ENCODE measurements at places on chromosomes 5 and 9.

DNA sequence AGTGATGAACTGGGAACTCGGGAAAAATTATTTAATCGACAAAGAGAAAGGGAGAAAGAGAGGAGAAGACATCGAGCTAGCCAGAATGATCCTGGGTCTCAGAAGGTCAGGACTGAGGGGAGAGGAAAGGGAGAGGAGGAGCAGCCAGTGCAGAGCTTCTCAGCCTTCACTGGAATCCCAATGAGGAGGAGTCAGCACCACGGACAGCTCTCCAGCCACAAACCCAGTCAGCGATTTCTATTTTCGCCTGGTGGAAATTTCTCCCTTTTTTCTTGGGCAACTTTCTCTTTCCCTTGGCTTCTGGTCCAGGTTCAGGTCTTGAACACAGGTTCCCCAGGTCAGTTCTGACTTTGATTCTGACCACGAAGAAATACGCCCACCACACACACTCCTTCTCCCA, 1.6 kb upstream of the BRINP1 start:
- peak; percentile 45 for DNase-seq

GRCh38 chr5:161547738-161548486, 1.4 kb upstream of the GABRB2 start:
- peak; percentile 36 for DNase-seq

GRCh38 chr9:128992995-128993394, 35.1 kb downstream of the SH3GLB2 start:
- no peak for DNase-seq

GRCh38 chr9:128555180-128555721, 2.9 kb downstream of the SPTAN1 start:
- no peak for DNase-seq

DNA sequence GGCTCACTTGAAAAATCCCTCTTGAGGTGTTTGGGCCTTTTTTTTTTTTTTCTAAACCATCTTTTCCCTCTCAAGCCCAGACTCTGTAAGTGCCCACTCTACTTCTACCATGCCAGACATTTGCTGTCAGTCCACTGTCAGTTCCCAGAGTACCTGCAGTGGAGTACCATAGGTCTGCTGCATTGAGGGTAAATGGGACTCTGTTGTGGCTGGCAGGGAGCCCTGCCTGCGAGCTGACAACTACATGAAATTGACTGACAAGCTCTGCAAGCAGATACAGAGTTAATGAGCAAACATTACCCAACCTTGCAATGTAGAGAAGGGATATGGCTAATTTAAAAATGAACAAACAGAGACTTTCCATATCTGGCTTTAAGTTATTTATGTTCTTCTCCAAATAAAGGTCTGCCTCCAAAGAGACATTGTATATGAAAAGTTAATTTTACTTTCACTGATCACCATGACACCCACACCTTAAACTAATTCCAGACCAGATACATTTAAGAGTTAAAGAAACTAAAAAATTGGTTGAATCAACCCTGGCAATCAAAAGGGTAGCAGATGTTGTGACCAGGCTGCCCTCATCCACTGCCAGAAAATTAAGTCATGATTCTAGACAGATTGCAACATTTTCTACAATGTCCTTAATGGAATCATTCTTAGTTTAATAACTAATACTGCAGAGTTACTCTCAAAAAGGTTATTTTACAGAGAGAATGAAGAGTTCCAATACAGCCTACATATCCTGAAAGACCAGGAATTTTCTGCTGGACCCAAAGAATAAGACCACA, 100.4 kb upstream of the PAM start:
- no peak for DNase-seq

- DNase-seq = no peak
Observed at GRCh38 chr9:122100756-122101155, 7.6 kb upstream of the TTLL11 start.

- DNase-seq = no peak
Observed at GRCh38 chr9:130519927-130520326, 59.5 kb upstream of the FUBP3 start.

DNA sequence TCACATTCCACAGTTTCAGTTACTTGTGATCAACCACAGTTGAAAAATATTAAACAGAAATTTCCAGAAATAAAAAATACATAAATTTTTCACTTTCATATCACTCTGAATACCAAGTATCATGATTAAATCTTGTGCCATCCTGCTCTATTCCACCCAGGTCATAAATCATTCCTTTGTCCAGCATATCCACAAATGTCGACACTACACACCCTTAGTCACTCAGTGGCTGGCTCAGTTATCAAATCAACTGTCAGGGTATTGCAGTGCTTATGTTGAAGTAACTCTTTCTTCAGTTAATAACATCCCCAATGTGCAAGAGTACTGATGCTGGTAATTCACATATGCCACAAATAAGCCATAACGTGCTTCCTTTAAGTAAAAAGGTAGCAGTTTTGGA, 115.7 kb downstream of the FBXL17 start:
- DNase-seq = no peak

- DNase-seq = no peak
Observed at GRCh38 chr5:172700365-172701290, 59.6 kb downstream of the NEURL1B start.

GRCh38 chr5:64746446-64746845, 22.0 kb downstream of the SREK1IP1 start:
- DNase-seq = no peak

- DNase-seq = no peak
Observed at GRCh38 chr9:74447451-74448193, 49.5 kb upstream of the RORB start.

DNA sequence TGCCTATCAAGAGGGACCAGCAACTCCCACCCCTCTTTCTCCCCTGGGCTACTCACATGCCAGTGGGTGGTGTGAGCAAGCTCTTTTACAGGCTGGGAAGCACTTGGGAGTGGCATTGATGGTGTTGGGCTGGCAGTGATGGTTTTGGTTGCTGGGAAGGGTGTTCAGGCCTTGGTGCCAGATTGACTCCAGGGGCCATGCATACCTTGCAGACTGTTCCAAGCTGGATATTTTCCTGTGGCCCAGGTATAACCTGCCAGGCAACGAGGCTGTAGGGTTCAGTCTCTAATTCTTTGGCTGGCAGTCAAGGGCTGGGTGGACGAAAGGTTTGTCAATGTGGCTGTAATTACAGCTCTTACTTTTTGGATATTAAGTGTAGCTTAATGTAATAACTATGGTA, 177.3 kb downstream of the MACROH2A1 start:
- no peak for DNase-seq

DNA sequence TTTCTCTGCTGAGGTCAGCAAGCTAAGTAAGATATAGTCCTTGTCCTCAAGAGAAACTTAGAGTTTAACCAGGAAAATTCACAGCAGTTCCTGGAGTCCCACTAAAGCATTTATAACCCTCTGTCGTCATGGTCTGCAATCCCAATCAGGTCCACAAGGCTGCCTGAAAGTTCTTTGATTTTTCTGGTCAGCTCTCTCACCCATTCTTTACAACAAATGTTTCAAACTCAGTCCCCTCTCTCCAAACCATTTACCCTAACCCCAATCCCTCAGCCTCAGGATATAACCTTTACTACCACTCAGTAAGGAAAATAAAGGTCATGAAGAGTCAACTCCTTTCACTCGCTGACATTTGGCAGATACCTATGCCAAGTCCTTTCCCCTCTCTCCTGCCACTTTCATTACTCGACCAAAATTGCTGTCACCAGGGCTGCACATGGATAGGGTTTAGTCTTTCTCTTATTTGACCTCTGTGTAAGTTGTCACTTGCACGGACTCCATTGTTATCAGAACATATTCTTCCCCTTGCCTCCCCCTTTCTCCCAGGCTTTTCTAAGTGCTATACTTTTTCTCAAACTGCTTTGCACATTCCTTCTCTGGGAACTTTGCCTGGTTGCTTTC, 936.6 kb downstream of the NR2F1-AS1 start:
- no peak for DNase-seq

GRCh38 chr9:96178153-96178552, 123.8 kb downstream of the HSD17B3 start:
- no peak for DNase-seq

GRCh38 chr9:125400725-125401716, 139.4 kb downstream of the GAPVD1 start:
- no peak for DNase-seq

- DNase-seq = no peak
Observed at GRCh38 chr9:92254381-92255337, 38.8 kb downstream of the IARS1 start.

- DNase-seq = no peak
Observed at GRCh38 chr5:136525597-136525996, 160.3 kb upstream of the TRPC7 start.

DNA sequence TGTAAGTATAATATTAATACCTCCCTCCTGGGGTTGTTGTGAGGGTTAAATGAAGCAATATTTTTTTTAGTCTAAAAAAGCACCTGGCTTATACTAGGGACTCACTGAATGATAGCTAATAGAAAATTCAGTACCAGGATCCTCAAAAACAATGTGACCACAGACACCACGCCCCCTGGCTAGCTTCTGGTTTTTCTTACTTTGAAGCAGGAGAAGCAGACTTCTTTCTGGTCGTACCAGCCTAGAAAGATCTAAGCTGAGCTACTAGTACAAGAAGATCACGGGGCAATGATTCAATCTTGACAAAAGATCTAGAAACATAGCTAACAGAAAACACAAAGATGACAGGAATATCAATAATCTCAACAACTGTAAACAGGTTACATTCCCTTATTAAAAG, 218.5 kb upstream of the SLC30A5 start:
- DNase-seq = no peak

- DNase-seq = no peak
Observed at GRCh38 chr5:136191304-136192014, 1.5 kb downstream of the SMIM32 start.

DNA sequence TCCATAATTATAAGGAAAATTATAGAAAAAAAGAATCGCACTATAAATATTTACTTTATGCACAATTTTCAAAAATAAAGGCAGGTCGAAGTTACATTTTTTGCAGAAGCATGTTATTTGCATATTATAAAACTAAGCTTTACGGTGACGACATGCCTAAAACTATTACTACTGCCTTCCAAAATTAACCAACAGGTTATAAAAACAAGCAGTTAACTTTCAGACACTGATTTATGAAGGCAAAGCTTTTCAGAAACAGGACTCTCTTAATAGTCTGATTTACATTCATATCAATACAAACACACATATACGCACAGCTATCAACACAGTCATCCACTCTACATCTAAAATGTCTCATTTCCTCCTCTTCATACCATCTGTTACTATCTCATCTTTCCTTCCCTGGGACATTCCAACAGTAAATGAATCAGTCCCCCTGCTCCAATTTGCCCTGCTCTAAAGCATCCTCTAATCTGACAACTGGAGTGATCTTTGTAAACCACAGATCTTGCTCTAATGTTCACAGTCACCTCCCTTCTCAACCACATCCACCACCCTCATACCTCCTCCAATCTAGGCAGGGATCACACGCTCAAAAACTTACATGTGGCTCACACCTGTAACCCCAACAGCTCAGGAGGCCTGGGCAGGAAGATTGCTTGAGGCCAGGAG, 21.6 kb downstream of the FBXW11 start:
- DNase-seq = no peak

- no peak for DNase-seq
Observed at GRCh38 chr5:173451651-173452050, 123.4 kb upstream of the STC2 start.

- no peak for DNase-seq
Observed at GRCh38 chr5:127571314-127572131, 54.1 kb downstream of the PRRC1 start.

DNA sequence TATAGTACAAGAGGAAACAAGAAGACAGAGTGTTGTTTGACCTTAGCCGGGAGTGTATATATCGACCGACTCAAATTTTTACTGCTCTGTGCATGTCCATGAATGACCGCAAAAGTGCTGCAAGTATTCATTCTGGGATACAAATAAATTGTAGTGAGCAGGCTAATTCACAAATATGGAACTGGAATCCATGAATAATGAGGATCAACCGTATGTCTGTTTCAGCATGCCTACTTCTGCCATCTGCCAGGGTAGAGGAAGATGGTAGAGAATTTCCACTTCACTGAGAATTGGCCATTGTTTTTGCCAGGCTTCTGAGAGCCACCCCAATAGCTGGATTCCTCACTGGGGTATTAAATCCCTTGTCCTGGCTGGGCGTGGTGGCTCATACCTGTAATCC, 8.5 kb upstream of the RALGPS1 start:
- DNase-seq = no peak

DNA sequence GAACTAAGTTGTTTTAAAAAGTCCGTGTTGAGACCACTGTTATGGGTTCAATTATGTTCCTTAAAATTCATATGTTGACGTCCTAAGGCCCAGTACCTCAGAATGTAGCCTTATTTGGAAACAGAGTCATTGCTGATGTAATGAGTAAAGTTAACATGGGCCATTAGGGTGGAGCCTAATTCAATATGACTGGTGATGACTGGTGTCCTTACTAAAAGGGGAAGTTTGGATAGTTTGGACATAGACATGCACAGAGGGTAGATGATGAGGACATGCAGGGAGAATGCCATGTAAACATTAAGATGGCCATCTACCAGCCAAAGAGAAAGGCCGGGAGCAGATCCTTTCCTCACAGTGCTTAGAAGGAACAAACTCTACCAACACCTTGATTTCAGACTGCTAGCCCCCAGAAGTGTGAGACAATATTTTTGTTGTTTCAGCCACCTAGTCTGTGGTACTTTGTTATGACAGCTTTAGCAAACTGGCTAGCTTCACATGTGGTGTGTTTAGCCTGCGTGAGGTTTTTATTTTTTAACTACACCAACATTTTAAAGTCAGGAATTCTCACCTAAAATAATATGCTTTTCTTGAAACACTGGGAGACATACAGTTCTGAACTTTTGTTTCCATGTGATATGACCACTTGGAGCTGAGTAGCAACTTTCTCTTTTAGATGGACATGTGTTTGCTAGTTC, 135.3 kb downstream of the YIPF5 start:
- DNase-seq = no peak

DNA sequence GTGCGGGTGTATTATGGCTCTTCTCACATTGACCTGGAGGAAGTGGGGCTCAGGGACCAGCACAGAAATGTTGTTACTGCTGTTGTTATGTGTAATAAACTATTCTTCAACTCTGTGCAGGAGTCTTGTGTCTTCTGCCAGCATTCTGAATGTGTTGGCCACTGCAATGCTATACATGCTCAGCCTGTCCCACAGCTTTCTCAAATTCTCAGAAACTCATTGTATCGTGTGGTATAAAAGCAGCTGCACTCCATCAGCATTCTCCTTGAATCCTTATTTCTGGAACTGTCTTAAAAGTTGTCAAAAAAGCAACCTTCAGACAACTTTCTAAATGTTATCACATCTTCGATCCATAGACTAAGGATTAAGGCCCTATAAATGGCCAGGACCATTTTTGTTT, 72.0 kb downstream of the ZNF474 start:
- DNase-seq = no peak

DNA sequence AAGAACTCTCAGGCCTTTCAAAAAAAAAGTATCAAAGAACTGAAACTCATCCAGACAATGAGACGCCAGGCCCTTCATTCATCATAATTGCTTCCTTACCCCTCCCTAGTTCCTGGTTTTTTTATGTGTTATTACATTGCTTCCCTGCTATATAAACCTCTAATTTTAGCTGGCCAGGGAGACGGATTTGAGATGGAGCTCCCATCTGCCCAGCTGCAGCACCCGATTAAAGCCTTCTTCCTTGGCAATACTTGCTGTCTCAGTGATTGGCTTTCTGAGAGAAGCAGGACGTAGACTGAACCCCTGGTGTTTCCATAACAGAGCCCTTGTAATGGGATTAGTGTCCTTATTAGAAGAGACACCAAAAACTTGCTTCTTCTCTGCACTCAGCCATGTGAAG, 62.4 kb downstream of the BARX1 start:
- DNase-seq = no peak

GRCh38 chr5:157464519-157465171, 4.6 kb downstream of the NIPAL4 start:
- peak; percentile 45 for DNase-seq

All from Right ventricle myocardium superior (tissue), 1 donor.